AG10803 (cell line): ENCODE measurements at places on chromosomes 6 and 20.
A peak's percentile ranks its signal among the peaks of the same experiment; 100 is the strongest.

DNA sequence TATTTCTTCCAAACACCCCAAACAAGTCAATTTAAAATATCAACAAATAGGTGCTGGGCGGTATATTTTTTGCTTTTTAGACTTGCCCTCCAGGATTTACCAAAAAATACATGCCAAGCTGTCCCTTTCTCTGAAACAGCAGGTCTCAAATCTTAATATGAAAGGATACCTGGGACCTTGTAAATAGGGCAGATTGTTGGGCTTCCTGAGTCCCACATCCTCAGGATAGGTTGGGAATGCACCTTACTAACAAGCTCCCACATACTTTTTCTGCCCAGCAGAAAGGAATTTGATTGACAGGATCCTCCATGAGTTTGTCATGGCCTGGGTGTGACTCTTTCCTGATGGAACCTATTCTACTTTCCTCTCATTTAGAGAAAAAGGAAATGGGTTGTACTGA, 4.9 kb upstream of the SLC24A3 start:
- DNase-seq: no peak

DNA sequence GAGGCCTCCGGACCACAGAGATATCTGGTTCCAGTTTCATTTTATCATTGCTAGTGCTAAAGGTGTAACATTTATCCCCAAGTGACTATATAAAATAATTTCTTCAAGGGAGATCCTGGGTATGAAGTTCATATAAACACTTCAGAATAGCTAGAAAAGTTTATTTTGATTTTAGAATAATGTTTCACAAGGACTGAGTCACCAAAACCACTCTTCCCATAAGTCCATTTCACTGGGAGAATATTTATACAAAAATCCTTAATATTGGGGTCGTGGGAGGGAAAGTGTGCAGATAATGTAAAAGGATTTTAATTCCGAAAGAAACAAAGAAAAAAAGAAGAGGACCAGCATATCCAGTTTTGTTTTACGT, 128.1 kb downstream of the ISM1 start:
- DNase-seq: no peak

GRCh38 chr6:99802396-99803031, 191.5 kb downstream of the MCHR2 start:
- DNase-seq: no peak

DNA sequence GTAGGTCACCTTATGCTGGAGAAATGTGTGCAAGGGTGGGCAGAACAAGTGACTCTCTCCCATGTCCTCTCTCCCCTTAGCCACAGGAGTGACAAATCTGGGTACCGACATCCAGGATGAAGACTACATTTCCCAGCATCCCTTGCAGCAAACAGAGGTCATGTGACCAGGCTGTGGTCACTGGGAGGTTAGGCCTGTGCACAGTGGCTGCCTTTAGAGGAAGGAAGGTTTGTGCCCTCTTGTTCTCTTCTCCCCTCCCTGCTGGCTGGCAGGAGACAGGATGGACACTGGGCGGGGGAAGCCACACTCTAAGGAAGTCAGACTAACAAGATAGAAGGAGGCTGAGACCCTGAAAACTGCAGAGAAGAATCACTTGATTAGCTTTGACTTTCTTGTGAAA, 360.2 kb downstream of the PREX1 start:
- DNase-seq: no peak

GRCh38 chr6:45432977-45433376, 55.2 kb upstream of the SUPT3H start:
- DNase-seq: no peak

- DNase-seq: peak; percentile 70
Measured at GRCh38 chr6:153117986-153118879, 12.8 kb downstream of the RGS17 start.

GRCh38 chr20:61385731-61386130, 133.7 kb downstream of the CDH4 start:
- no peak for DNase-seq

DNA sequence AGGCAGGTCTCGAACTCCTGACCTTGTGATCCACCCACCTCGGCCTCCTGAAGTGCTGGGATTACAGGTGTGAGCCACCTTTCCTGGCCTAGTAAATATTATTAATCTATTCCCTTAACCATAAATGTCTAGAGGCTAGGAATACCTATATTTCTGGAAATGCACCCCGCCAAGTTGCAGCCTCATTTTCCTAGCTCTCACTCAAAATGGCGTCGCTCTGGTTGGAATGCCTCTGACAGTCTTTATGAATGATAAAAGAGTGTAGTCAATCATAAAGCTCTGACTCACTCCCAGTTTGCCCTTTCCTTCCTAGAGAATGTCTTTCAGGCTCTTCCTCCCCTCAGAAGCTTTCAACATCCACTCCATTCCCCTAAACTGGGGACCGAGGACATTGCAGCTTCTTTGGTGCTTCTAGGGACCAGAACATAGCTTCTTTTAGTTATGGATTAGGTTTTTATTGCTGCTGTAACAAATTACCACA, 14.1 kb upstream of the TRIM26 start:
- no peak for DNase-seq

- no peak for DNase-seq
Measured at GRCh38 chr20:63132131-63132714, 83.7 kb downstream of the YTHDF1 start.

DNA sequence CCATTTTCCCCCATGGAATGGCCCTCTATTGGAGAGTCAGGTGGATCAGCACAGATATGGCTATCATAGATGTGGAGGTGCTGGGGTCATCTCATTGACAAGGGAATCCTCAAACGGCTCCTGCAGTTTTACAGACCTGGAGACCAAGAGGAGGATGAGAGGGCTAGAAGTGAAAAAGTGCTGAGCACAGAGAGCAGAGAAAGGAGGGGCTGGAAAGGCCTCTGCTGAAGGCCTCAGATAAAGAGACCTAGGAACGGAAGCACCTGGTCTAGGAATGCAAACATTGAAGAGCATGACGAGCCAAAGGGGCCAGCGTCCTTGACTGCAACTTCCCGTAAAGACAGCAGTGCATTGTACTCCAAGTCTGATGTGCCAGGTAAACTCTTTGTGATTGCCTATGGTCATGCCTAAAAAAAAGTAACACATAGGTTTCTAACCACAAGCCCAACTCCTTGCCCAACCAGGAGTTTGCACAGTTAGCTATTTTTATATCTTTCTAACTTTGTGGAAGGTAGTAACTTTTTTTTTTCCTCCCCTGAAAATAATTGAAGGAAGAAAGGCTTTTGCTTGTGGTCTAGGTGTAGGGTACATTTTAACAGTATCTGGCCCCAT, 15.2 kb downstream of the RSPH4A start:
- no peak for DNase-seq

- no peak for DNase-seq
Measured at GRCh38 chr6:63525186-63525878, 46.9 kb upstream of the LOC128125822 start.

DNA sequence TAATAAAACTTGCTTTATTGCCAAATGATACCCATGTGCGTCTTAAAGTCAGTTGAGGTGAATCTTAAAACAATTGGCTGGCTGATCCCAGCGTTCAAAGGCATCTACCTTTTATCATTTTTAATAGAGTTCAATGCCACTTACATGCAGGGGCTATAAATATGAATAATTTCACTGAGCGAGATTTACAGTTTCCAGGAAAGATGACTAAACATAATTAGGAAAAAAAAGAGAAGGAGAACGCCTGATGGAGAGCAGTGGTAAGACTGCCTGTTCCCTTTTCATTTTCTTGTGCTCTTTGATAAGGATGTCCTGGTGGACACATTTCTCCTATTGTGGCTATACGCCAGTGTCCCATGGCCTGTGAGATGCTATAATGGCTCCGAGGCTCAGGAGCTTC, 139.9 kb upstream of the SLC22A23 start:
- DNase-seq: no peak

DNA sequence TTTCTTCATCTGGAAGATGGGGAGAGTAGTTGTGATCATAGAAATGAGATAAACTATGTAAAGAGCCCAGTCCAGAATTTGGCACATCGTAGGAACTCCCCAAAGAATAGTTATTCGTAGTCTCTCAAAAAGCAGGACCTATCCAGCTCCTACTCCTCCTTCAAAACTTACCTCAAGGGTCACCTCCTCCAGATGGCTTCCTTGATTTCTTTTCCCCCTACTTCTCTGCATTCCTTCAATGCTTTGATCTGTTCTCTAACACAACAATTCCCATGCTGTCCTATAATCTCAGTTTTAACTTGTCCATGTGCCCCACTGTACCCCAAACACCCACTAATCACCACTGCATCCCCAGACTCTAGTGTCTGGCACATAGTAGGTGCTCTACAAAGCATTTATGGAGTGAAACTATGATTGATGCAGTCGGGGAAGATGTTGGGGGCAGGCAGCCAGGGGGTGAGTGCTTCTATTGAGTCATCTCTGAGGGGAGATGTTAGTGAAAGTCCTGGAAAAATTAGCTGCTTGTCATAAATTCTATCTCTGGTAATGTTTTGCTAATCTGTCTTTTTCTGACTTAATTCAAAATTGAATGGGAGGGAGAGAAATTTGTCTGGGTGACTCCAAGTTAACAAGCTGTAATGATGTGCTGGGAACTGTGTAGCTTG, 181.3 kb upstream of the KCNG1 start:
- no peak for DNase-seq

GRCh38 chr6:110067837-110068591, 89.9 kb downstream of the GPR6 start:
- DNase-seq: no peak

DNA sequence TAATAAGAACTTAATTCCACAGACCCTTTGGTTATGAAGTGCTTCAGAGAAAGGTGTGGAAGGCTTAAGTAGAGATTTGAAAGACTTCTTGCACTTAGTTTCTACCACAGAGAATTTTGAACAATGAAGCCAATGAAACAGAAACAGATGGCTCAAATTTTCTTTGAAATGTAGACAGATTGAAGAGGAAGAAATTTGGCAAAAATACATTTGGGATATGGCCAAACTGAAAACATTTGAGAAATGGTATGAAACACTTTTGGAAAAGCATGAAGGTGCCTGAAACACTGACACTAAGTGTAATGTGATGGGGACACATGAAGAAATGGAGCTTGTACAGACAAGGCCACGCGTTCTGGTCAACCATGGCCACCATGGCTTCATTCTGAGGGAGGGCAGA, 272.4 kb upstream of the EXOC2 start:
- no peak for DNase-seq

GRCh38 chr6:9484091-9484490, 930.8 kb downstream of the TFAP2A start:
- peak; percentile 86 for DNase-seq

DNA sequence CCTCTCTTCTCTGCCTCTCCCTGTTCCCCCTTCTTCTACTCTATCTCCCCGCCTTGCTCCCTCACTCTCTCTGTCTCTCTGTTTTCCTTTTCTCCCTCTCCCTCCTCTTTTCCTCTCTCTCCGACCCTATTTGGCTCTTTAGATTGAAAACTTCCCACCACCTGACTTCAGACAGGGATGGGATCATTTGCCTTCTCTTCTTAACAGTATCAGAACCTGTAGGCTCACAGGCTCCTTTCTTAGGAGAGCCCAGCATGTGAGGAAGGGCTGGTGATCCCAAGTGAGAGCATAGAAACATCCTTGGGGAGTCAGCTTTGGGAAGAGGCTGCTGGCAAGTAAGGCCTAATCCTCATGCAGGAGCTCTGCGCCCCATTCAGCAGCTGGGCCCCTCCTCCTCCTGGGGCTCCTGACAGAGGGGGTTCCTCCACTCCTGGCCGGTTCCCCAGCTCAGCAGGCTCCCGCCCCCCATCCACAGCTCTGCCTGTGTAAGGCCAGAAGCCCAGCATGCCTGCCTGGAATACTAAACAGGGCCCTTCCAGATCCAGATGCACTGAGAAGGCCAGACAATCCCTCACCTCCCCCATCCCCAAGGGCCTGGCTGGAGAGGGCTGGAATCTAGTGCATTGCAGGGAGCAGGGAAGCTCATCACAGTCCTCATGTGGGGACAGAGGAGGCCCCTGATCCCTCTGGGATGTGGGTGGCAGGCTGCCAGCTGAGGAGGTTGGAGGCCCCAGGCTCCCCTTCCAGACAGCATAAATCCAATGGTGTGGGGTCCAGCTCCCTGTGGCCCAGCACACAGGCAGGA, 93.4 kb downstream of the PTPRT start:
- DNase-seq: no peak

GRCh38 chr20:45998761-45999160, 9.9 kb upstream of the MMP9 start:
- no peak for DNase-seq

DNA sequence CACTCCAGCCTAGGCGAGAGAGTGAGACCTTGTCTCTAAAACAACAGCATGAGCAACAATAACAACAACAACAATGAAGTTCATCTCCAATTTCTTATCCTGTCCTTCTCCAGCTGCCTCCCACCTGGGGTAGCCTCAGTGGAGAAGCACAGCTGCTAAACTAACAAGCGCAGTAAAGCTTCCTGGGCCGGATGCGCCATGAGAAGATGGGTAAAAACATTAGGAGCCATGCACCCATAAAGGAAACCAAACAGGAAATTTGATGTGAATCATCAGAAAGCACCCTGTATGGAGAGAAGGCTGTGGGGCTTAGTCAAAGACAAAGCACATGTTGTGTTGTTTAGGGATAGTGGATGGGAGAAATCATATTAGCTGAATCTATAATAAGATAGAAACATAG, 61.1 kb upstream of the CCN6 start:
- peak; percentile 49 for DNase-seq

- DNase-seq: peak; percentile 33
Measured at GRCh38 chr6:137661601-137662000, 167.4 kb upstream of the OLIG3 start.

DNA sequence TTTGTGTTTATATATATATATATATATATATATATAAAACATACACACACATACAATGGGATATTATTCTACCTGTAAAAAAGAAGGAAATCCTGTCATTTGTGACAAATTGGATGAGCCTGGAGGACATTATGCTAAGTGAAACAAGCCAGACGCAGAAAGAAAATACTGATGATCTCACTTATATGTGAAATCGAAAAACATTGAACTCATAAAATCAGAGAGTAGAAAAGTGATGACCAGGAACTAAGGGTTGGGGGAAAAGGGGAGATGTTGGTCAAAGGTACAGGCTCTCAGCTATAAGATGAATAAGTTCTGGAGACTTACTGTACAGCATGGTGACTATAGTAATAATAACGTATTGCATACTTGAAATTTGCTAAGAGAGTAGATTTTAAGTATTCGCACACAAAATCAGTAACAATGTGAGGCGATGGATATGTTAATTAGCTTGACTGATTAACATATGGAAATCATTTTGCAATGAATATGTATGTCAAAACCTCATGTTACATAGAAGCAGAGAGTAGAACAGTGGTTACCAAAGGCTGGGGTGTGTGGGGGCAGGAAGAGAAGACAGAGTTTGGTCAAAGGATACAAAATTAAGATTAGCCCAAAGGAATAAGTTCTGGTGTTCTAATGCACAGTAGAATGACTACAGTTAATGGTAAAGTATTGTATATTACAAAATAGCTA, 92.3 kb upstream of the PHACTR1 start:
- no peak for DNase-seq

GRCh38 chr6:70956191-70956450, 739 bp downstream of the B3GAT2 start:
- no peak for DNase-seq

GRCh38 chr6:138499303-138500018, at the start of gene NHSL1:
Gene NHSL1, minus strand, starts transcription at chr6:138499494. Its CDS starts 204 bp downstream, at chr6:138499290.
- DNase-seq: peak; percentile 30

DNA sequence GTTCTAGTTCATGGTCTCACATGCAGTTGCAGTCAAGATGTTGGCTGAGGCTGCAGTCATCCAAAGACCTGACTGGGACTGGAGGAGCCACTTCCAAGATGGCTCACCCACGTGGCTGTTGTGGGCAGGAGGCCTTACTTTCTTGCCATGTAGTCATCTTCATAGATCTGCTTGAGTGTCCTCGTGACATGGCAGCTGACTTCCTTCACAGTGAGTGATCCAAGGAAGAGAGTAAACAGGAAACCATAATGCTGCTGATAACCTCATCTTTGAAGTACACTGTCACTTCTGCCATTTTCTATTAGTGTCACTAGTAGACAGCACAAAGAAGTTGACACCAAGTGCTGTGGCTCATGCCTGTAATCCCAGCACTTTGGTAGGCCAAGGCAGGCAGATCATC, 40.1 kb upstream of the AKIRIN2 start:
- no peak for DNase-seq
